Activated T-cell treated with anti-CD3 and anti-CD28 coated beads, Interleukin-2, amount 50 U/mL, for 72 hours (primary cell): ENCODE measurements at places on chromosomes 6 and 20.

GRCh38 chr6:129270450-129270849 lies 387.5 kb downstream of the LAMA2 start:
- DNase-seq, result no peak

GRCh38 chr6:123610779-123611178 lies 26.0 kb downstream of the TRDN start:
- no peak for DNase-seq

DNA sequence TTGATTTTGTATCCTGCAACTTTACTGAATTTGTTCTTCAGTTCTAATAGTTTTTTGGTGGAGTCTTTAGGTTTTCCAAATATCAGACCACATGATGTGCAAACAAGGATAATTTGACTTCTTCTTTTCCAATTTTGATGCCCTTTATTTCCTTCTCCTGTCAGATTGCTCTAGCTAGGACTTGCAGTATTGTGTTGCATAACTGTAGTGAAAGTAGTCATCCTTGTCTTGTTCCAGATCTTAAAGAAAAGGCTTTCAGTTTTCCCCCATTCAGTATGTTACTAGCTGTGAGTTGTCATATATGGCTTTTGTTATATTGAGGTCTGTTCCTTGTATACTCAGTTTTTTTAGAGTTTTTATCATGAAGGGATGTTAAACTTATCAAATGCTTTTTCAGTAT lies 4.6 kb downstream of the MICB start:
- no peak for DNase-seq

GRCh38 chr6:41720262-41720620 lies 15.2 kb downstream of the TFEB start:
- no peak for DNase-seq

DNA sequence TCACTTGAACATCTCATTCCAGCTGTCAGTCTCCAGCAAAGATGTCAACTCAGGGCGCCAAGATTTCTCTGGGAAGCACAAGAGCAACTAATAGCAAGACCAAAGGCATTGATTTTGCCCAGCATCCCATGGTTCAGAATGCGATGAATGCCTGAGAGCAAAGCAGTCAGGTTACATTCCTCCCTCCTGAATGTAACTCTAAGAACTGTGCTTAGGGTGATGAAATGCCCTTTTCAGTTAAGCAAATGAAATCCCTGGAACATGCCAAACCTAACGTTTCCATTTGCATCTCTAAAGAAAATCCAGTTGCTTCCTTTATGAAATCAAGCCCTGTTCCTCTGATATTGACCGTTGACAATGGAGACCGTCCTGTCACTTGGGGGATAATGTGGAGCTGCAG lies 224.0 kb upstream of the PLN start:
- DNase-seq, result no peak

DNA sequence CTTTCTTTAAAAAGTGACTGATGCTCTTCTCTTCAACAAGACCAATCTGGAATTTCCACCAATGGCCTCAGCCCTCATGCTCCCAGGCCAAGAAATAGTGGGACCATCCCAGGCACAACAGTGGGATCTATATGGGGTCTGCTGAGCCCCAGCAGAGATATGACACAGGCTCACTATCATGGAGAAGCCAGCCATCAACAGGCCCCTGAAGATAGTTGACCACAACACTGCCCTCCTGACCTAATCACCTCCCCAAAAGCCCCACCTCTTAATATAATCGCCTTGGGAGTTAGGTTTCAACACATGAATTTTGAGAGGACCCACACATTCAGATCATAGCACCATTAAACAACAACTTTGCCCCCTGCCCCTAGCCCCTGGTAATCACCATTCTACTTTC lies 16.8 kb upstream of the MCM3 start:
- DNase-seq, result no peak

DNA sequence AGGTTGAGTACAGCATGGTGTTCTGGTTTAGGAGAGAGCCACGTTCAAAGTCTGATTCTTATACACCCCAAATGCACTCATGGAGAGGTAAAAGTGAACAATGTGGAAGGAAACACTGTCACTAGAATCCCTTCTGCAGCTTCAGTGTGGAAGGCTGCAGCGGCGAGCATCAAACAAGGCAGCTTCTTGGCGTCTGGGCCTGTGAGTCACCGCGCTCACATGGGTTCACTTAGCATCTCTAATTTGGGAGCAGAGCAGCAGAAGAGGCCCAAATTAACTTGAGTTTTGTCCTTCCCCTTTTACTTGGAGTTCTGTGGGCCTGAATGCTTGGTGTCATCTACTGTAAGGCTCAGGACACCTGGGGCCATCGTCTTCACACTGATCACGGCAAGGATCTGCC lies 10.9 kb upstream of the E2F1 start:
- no peak for DNase-seq

DNA sequence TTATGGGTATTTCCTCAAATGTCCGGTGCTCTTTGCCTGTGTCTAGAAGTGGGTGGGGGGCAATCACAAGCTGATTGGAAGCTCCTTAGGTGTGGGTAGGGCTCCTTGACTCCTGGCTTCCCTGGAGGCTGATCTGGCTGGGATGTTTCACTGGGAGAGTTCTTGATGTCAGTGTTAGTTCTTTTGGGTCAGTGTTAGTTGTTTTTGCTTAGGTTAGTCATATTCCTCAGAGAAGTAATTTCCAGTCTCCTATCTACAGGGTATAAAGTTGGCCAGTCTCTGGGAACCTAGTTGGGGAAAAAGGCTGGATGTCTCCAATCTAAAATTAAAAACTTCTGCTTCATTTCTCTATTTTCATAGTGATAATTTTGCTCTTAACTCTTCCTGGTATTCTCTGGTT lies 23.6 kb downstream of the CDC5L start:
- no peak for DNase-seq

GRCh38 chr6:101013612-101014195 lies 132.6 kb upstream of the ASCC3 start:
- no peak for DNase-seq

- no peak for DNase-seq
Measured at GRCh38 chr6:15305496-15305895, 59.6 kb downstream of the JARID2 start.

- DNase-seq, result no peak
Measured at GRCh38 chr20:15555913-15556312, 1017.3 kb downstream of the KIF16B start.

DNA sequence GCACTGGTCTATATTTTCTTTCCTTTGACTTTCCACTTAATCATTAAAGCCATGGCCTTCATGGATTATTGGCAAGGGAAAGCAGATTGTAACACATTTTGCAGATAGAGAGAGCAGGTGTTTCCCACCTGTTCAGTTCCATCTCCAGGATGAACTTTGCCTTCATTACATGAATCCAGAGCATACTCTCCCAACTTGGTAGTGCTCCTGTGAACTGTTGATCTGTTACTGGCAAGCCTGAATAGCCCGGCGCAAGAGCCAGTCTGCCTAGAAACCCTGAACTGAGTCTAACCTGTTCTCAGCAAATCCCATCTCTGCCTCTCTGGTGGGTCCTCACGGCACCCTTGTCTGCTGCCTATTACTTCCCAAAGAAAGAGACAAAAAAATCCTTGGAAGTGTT lies 210.3 kb downstream of the PLCB1 start:
- DNase-seq, result no peak
